ENCODE measurements at places on chromosomes 2 and 18.

DNA sequence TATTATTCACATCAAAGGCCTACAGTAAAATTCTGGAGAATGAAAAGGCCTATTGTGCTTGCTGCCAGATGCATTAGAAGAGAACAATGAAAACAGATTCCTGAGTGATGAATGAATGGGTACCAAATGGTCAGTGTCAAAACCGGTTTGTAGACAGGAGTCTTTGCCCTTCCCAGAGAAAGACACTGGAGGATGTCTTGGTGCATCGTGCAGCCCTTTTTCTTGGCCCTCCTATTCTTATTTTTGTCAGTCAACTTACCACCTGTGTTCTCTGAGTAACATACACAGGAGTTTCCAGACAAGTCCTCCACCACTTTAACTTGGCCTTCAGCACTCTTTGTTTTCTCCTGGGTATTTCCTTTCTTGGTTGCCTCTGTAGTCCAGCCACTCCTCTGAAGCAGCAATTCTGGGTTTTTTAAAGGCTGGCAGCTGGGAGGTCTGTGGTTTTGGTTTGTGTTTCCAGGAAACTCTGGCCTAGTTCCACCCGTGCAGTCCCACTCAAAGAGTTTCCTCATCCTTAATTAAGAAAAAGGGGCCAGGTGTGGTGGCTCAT, 29.4 kb downstream of the PSTPIP2 start:
- DNase-seq, result no peak

GRCh38 chr2:200089040-200089755, 133.8 kb downstream of the MAIP1 start:
- no peak for DNase-seq

- no peak for DNase-seq
Observed at GRCh38 chr2:100483895-100484294, 13.6 kb downstream of the NMS start.

GRCh38 chr2:196592331-196592910, 47.1 kb upstream of the CCDC150 start:
- peak; percentile 71 for DNase-seq

- no peak for DNase-seq
Observed at GRCh38 chr2:173107629-173108022, 32.0 kb downstream of the MAP3K20 start.

DNA sequence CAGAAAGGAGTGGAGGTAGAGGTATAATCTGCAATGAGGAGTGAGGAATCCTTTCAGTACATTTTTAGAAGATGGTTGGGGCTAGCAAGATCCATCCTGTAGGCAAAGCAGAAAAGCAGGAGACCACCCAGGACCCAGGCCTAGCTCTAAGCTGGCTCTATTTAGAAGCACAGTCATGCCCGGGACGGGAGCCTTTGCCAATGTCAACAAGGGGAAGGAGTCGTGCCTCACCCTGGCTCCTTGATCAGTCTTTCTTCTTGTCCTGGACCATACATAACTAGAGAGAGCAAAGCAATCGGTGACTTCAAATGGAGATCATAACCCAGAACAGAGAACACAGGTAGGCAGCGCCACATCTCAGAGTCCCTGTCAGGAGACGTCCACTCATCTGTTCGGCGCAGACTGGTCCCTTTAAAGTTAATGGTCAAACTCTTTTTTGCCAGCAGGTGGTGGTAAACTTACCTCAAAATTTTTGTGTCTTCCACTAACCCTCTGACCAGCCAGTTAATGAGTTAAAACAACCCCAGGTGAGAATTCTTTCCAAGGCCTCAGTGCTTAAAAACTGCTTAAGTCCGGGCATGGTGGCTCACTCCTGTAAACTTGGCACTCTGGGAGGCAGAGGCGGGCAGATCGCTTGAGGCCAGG, 8.0 kb downstream of the MC5R start:
- no peak for DNase-seq

- no peak for DNase-seq
Observed at GRCh38 chr2:181658444-181658843, 1.5 kb upstream of the CERKL start.

DNA sequence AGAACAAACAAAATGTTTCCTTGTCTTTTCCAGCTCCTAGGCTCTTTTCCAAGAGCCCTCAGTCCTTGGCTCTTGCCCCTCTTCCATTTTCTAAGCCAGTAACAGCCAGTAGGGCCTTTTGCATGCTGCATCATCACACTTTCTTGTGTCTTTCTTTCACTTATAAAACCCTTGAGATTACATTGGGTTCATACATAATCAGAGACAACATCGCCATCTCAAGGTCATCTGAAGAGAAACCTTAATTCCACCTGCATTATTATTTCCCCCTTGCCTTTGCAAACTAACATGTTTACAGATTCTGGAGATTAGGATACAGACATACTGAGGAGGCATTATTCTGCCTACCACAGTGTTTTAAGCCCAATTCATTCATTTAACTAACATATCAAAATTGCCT, 697.3 kb downstream of the TRIB2 start:
- peak; percentile 48 for DNase-seq

GRCh38 chr2:60498816-60499429, 54.5 kb downstream of the BCL11A start:
- no peak for DNase-seq

GRCh38 chr2:228747483-228747882, 523.6 kb downstream of the PID1 start:
- DNase-seq, result peak; percentile 49

GRCh38 chr2:26986576-26986975, 16.1 kb downstream of the MAPRE3 start:
- DNase-seq, result no peak

- peak; percentile 38 for DNase-seq
Observed at GRCh38 chr2:138722316-138722715, 57.9 kb downstream of the NXPH2 start.

DNA sequence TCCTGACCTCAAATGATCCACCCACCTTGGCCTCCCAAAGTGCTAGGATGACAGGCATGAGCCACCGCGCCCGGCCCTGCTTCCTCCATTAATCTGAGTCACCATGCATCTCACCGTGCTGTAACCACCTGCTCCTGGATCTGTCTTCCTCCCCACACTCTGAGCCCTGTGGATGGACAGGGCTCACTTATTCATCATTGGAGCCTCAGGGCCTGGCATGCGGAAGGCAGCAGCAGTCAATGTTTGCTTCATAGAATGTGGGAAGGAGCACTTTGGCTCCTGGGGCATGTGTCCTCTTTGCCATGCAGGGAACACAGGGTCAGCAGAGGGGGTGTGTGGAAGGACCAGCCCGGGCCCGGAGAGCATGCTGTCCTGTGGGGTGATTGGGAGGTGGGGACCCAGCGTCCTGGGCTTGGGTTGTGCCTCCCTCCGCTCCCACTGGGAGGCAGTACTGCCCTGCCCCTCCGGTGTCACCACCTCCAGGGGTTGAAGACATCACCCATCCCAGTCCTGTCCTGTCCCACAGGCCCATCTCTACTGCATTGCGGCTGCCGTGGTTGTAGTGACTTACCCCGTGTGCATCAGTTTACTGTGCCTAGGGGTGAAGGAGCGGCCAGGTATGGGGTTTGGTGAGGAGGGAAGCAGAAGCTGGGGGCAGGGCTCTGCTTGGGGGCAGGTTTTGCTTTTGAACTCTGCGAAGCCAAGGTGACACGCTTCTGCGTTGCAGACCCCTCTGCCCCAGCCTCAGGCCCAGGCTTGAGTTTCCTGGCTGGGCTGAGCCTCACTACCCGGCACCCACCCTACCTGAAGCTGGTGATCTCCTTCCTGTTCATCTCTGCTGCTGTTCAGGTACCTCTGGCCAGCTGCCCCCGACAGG, 11.5 kb downstream of the MFSD2B start:
- peak; percentile 76 for DNase-seq

DNA sequence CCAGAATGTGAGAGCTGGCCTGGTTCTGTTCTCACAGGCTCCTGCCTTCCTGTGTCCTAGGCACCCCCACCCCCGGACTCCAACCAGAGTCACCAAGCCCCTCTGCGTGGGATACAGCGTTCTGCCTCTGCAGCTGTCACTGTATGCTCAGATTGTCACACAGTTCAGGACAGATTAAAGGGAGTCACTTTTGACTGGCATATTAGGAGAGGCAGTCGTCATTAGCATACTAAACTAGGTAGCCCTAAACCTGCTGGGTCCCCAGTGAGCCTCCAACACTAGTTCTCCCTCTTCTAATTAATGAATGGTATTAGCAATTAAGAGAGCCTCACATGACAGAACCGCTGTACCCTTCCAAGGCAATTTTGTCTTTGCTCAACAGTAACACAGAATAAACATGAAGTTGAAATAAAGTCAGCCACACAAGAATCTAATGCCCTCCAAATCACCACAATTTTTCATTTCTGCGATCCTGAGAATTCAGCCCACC, 340.2 kb downstream of the CMPK2 start:
- no peak for DNase-seq

- DNase-seq, result no peak
Observed at GRCh38 chr2:224039770-224040440, 819 bp upstream of the SERPINE2 start.

GRCh38 chr2:5782103-5782502, 89.9 kb downstream of the SOX11 start:
- DNase-seq, result no peak

GRCh38 chr18:46318356-46318755, 214.2 kb downstream of the HAUS1 start:
- no peak for DNase-seq

- DNase-seq, result no peak
Observed at GRCh38 chr2:168727904-168728470, 74.5 kb upstream of the NOSTRIN start.

DNA sequence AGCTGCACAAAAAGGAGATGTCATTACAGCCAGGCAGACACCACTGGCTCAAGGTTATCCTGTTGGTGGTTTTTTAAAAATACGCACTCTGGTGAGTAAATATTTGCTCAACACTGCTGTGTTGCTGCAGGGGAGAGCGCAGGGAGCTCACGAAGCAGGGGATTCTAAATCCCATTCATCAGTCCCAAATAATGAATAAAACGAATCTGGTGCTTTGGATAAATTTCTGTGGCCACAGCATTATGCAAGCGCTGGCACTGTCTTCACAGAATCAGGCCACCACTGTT, 256.2 kb downstream of the HDAC4 start:
- DNase-seq, result no peak

DNA sequence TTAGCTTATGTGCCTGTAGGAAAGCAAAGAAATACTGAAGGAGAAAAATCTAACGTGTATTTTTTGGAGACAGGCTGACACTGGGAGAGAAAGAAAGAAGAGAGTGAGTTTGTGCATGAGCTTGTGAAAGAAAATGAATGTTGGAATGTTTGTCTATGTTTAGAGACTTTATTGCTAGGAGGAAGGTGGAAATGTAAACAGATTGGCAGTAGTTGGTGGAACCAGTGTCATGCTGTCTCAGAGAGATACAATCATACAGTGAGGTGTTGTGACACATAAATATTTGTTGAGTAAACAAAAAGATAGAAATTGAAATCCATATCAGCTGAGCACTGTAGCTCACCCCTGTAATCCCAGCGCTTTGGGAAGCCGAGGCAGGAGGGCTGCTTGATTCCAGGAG, 222.2 kb upstream of the MEIS1 start:
- DNase-seq, result no peak

GRCh38 chr2:138649571-138649970, 130.6 kb downstream of the NXPH2 start:
- no peak for DNase-seq

DNA sequence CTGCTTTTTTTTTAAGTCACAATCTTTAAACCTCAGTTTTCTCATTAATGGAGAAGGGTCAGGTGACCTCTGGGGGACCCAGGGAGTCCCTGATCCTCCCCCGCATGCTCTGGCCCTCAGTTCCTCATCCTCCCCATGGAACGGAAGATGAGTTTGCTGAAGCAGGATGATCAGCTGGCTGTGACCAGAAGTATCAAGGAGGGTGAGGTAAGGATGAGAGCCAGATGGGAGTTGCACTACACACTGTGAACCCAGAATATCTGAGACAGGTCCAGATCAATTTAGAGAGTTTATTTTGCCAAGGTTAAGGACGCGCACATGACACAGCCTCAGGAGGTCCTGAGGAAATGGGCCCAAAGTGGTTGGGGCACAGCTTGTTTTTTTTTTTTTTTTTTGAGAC, 3.8 kb downstream of the CATIP start:
- no peak for DNase-seq

GRCh38 chr2:26978061-26978596, 7.7 kb downstream of the MAPRE3 start:
- no peak for DNase-seq

GRCh38 chr2:197315371-197315770, 4.8 kb upstream of the ANKRD44 start:
- no peak for DNase-seq

DNA sequence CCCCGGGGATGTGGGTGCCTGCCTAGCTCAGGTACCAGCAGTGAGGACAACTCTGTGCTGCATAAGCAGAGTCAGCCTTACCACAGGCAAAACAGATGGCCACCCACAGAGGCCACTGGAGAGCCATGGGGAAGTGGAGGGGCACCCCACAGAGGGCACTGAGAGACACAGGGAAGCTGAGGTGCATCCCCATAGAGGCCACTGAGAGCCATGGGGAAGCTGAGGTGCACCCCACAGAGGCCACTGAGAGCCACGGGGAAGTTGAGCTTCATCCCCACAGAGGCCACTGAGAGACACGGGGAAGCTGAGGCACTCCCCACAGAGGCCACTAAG, 134.1 kb upstream of the EPAS1 start:
- no peak for DNase-seq

DNA sequence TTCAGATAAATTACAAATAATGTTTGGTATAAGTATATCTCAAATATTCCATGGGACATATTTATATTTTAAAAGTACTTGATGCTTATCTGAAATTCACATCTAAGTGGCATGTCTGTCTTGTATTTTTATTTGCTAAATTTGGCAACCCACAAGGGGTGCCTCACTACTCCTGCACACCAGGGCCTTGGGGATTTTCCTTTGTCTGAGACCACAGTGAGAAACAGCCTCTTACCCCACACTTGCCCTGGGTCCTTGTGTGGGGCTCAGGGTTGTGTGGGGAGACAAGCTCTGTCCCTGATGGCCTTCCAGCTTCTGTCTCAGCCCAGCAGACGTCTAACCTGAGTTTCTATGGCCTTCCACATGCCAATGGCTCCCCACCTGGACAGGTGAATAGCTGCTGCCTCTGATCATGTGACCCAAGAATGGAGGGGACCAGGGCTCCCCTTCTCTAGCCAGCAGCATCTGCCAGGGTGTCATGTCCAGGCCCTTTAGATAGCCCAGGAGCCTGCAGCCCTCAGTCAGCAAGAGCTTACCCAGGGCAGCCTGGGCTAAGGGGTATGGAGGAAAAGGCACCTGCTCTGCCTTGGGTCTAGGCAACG, 49.5 kb upstream of the MRPL33 start:
- no peak for DNase-seq

DNA sequence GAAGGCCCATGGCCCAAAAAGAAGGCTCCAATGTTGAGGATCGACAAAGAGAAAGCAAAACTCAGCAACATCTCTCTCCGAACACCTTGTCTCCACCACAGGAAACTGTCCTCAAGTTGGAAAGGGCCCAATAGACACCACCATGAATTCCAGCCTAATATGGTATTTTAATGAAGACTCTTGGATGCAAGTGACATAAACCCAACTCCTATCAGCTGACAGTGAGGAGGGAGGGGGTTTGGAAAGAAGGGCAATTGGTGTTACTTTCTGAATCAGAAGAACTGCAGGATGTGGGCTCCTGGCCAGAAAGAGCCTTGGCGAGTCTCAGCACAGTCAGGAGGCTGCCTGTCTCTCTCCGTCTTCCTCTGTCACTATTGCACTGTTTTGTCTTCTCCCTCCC, 40.3 kb upstream of the SIGLEC15 start:
- DNase-seq, result no peak

GRCh38 chr2:231181860-231182512, 16.4 kb upstream of the ARMC9 start:
- DNase-seq, result peak; percentile 89

GRCh38 chr2:166373951-166374350, 1.8 kb downstream of the SCN9A start:
- DNase-seq, result peak; percentile 97

GRCh38 chr2:134549104-134549503, 169.7 kb downstream of the TMEM163 start:
- peak; percentile 23 for DNase-seq

Data from ELR (cell line).